NCI-H2107 (cell line): ENCODE measurements at places on chromosomes 11 and 22.
A peak's percentile ranks its signal among the peaks of the same experiment; 100 is the strongest.

GRCh38 chr22:49251371-49251770, 576.3 kb downstream of the BRD1 start:
- no peak for DNase-seq

DNA sequence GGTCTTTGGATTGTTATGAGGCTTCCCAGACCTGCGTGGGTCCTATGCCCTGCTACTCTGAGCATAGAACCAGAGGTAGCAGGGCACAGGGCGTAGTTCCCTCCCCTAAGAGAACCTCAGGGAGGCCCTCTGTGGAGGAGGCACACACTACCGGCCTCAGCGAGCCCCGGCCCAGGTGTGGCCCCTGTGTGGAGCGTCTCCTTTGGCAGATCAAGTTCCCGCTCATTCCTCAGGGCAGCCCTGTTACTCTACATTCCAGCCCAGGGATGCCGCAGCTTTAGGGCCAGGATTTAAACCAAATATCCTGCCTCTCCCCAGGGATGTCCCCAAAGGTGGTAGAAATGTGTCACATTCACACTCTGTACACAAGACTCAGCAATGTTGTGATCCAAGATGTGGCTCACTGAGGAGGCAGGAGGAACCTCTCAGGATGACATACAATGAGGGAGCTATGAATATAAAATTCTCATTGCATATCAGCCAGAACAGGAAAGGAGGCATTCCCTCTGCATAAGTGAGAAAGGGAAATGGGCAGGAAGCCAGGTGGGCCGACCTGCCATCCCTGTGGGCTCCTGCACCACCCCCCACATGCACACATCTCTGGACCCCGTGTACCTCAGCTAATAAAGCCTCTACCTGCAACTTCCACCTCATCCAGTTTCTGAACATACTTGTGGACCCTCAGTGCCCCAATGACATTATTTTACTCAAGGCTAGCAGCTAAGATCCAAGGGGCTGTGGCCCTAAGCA, 131.9 kb upstream of the TEAD1 start:
- no peak for DNase-seq

DNA sequence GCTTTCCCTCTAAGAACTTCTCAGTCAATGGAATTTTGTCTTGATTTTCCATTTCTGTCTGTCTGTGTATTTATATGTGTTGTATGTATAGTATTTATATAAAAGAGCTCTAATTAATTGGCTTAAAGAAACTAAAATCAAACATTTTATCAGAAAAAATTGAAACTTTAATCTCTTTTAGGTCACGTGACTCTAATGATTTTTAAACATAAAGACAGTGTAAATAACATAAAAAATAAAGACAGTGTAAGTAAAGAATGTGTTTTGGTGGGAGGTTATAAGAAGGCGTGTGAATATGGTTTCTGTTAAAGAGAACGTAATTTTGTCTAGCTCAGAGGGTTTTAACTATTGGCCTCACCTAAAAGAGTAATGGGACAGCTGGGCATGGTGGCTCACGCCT, 2.4 kb downstream of the JAML start:
- no peak for DNase-seq

DNA sequence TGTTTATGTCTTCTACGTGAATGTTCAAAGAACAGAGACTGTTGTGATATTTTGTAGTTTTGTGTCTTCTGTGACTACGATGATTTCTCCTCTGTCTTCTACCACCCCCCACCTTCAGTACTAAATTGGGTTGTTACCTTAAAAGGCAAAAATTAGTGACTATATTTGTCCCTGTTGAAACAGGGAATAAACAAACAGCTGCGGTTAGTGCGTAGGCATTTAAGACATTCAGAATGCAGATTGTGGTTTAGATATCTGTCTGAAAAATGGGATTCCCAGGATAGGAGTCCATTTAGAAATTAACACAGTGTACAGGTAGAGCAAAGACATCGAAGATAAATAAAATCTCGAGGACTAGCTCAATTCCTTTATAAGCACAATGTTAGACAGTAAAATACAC, 15.6 kb upstream of the ARHGAP42 start:
- DNase-seq = no peak

DNA sequence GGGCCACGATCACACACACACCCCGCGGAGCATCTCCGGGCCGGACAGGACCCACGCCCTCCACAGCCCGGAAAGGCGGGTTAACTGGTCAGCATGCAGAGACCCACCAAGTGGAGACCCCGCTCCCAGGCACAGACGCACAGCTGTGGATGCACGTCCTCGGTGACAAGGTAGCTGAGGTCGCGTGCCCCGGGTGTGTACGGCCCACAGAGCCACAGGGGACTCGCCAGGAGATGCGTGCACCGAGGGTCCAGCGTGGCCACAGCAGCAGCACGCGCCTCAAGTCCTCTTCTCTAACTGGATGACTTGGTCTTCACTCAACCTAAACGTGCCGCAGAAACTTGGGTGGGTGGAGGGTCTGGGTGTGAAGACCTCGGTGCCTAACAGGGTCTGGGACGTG, 5.5 kb downstream of the H19 start:
- DNase-seq = no peak

DNA sequence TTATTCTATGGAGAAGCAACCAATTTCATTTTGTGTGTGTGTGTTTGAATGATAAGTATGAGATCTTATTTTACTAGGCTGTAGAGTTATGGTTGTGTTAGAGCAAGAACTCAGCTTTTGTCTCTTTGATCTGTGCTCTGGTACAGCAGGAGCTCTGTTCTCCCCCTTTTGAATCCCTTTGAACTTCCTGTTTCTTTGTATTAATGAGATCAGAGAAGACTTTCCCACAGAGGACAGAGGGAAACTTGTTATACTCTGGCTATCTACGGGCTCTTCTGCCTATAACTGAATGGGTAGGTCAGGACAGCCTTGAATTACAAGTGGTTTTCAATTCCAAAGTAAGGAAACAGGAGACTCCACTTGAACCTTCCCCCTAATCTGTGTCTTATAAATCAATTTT, 1015.0 kb upstream of the RAG2 start:
- no peak for DNase-seq

- DNase-seq = no peak
These were observed 303.7 kb downstream of the TTC28 start for GRCh38 chr22:28375761-28376534.

GRCh38 chr11:31874631-31875191, 63.6 kb upstream of the PAX6 start:
- DNase-seq = no peak

GRCh38 chr11:76880956-76881355, 20.2 kb downstream of the ACER3 start:
- no peak for DNase-seq

DNA sequence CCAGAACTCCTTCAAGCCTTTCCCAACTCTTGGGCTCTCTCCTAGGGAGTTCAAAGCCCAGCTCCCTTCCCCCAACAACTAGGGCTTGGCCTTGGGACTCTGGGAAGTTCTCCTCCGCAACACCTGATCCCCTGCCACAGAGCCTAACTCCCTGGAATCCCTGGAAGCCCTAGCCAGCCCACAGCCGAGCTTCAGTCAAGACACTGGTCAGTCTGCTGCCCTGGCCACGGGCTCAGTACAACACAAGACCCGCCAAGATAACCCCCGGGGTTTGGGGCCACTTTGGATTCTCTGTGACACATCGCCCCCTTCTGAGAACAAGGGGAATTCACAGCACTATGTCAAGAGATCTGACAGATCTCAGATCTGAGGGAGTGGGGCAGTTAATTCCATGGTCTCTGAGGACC, 58.3 kb downstream of the SLC22A12 start:
- DNase-seq = no peak

- DNase-seq = no peak
These were observed 70.2 kb upstream of the PPARA start for GRCh38 chr22:46079861-46080821.

DNA sequence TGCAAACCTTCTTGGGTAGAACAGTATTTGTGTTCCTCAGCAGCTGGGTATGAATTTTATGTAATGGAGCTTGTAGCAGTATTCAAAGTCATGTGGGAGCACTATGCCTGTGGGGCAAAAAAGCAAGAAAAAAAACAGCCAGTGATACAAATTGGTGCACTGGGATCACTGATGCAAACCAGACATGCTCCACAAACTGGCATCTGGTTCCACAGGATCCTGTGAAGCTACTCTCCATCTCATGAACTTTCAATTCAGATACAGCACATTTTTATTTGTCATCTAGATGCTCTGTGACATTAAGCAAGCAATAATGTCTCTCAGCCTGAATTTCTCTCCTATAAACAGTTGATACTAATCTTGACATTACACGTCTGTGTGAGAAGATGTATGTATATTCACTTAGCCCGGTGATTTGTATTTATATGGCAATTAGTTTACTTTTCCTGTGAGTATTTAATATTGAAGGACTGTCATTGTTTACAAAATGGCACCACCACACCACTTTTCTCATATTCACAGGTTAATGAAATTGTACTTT, 208.5 kb upstream of the GRIA4 start:
- DNase-seq = no peak

DNA sequence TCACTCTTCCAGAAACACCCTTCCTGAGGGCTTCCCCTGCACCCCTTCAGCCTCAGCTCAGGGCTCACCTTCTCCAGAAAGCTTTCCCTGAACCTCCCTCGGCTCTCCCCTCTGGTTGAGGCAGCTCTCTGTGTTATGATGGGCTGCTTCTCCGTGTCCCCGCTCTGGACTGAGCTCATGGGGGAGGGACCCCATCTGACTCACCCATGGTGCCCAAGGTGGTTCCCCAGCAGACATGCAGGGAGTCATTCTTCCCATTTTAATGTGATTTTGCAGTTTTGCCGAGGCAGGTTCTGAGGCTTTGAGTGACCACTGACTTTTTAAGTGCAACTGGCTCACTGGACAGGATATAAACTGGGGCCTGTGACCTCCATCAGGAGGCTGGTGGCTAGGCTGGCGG, 495.1 kb downstream of the TBC1D22A start:
- DNase-seq = no peak

GRCh38 chr11:119103793-119104192, 2.1 kb upstream of the DPAGT1 start:
- DNase-seq = peak; percentile 42

DNA sequence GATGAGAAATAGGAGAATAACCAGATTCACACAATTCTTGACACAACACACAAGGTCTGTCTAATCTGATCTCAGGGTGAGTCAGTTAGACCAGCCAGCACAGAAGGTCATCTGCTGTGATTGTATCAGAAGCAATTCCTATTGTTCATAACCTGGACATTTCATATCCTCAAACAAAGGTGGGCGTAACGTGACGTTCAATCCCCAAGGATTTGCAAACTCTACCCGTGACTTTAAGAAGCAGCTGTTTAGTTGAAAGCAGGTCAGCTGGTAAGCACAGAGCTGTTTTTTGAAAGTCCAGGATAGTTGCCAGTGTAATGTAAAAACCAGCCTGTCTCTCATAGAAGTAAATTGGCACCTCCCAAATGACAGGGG, 385.1 kb downstream of the DCDC1 start:
- no peak for DNase-seq

DNA sequence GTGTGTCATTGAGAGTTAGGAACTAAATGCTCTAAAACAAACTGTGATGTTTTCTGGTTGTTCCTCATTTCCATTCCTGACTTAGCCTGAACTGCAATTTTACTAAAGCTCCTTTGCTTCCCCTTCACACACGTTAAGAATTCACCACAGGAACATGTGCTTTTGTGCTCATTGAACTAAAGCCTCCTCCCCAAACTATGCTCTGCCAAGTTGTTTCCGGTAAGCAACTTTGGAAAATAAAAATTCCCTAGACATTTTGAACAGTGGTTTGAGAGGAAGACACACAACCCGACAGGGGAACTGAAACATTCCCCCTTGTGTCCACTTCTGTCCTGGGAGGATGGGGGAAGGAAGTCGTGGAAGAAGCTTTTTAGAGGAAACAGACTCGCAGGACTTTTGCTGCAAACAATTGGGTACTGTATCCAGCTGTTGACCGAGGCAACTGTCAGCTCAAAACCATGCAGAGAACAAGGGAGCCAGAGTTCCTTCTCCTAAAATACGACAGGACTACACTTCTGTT, 66.9 kb downstream of the GAB2 start:
- DNase-seq = no peak

DNA sequence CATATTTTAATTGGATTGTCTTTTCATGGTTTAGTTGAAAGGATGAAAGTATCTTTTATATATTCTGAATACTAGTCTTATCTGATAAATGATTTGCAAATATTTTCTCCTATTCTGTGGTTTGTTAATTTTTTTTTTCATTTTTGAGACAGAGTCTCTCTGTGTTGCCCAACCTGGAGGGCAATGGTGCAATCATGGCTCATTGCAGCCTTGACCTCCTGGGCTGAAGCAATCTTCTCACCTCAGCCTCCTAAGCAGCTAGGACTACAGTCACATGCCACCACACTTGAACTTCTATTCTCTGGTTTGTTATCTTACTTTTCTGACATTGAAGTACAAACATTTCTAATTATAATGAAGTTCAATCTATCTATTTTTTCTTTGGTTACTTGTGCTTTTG, 30.0 kb upstream of the FAR1 start:
- DNase-seq = no peak

GRCh38 chr11:95088946-95089619, 563 bp upstream of the ENDOD1 start:
- DNase-seq = no peak

GRCh38 chr11:15884777-15885540, 471.4 kb downstream of the SOX6 start:
- no peak for DNase-seq

- DNase-seq = no peak
These were observed 626 bp downstream of the KRTAP5-7 start for GRCh38 chr11:71527576-71528210.

DNA sequence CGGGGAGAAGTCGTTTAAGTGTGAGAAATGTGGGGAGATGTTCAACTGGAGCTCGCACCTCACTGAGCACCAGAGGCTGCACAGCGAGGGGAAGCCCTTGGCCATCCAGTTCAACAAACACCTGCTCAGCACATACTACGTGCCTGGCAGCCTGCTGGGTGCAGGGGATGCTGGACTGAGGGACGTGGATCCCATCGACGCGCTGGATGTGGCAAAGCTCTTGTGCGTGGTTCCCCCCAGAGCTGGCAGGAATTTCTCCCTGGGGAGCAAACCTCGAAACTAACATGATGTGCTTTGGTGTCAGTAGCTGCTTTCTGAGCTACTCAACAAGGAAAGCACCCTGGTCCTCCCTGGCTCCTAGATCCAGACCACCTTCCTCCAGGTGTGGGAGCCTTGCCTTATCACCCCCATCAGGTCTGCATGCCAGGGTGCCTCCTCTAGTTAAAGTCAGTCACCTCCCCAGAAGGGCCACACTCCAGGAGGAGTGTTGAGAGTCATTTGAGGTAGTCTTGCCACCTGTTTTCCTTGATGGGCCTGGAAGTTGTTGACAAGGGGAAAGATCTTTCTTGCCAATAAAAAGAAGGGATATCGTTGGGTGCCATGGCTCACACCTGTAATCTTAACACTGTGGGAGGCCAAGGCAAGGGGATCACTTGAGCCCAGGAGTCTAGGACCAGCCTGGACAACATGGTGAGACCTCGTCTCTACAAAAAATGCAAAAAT, 12.9 kb downstream of the ZNF74 start:
- no peak for DNase-seq
